Stimulated activated CD8-positive, alpha-beta memory T cell treated with anti-CD3 and anti-CD28 coated beads, Interleukin-15, amount 100 ng/mL, for 4 hours (primary cell): ENCODE measurements at places on chromosomes 5 and 9.

GRCh38 chr5:72107131-72107900, at the start of gene MAP1B:
MAP1B (plus strand) TSS chr5:72107475; CDS start chr5:72107532, 57 bp downstream.
- no peak for DNase-seq

GRCh38 chr5:40575921-40576320, 103.8 kb upstream of the PTGER4 start:
- no peak for DNase-seq

GRCh38 chr5:36743891-36744772, 132.4 kb upstream of the NIPBL start:
- DNase-seq: no peak

DNA sequence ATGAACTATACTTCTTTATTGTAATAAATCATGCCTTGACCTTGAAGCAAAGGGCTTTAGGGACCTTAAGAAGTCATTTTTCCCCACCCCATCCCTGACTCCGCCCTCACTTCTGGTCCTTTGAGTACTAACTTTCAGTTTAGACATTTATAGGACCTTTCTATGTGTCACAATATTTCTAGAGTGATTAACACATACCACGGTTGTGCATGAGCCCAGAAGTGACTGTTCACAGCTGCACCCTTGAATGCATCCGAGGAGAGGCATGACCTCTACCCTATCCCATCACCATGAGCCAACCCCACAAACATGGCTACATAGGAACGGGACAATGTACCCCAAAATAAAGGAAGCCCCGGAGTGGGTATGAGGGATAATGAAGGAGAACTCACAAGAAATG, 160.3 kb downstream of the HSD17B3 start:
- DNase-seq: no peak

- DNase-seq: no peak
Observed at GRCh38 chr5:62093976-62094375, 212.0 kb upstream of the KIF2A start.

- no peak for DNase-seq
Observed at GRCh38 chr9:132795511-132796303, 82.4 kb downstream of the AK8 start.

- DNase-seq: no peak
Observed at GRCh38 chr5:78509884-78510769, 138.4 kb downstream of the LHFPL2 start.

DNA sequence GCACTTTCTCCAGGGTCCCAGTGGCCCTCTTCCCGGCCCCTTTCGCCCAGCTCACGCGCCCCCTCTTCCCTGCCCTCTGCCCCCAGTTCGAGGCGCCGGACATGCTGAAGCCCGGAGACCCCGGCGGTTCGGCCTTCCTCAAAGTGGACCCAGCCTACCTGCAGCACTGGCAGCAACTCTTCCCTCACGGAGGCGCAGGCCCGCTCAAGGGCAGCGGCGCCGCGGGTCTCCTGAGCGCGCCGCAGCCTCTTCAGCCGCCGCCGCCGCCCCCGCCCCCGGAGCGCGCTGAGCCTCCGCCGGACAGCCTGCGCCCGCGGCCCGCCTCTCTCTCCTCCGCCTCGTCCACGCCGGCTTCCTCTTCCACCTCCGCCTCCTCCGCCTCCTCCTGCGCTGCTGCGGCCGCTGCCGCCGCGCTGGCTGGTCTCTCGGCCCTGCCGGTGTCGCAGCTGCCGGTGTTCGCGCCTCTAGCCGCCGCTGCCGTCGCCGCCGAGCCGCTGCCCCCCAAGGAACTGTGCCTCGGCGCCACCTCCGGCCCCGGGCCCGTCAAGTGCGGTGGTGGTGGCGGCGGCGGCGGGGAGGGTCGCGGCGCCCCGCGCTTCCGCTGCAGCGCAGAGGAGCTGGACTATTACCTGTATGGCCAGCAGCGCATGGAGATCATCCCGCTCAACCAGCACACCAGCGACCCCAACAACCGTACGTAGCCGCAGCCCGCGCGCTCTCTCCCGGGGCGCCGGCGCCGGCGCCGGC, 1.0 kb downstream of the PRDM6 start:
- DNase-seq: no peak

- no peak for DNase-seq
Observed at GRCh38 chr9:96450613-96451528, 902 bp downstream of the HABP4 start.

GRCh38 chr9:72534931-72535330, 13.5 kb downstream of the TMC1 start:
- no peak for DNase-seq
